ENCODE measurements at places on chromosomes 7 and 10. TPM values are rescaled to one million over a fixed set of nuclear protein-coding genes. Genes with fewer than 3 reads are reported as not detected.

The LLCFC1 gene
- total RNA-seq = not detected

- no peak for DNase-seq
These were observed 39.0 kb upstream of the STRIP2 start for GRCh38 chr7:129394982-129395914.

- peak; percentile 35 for DNase-seq
These were observed 68.0 kb upstream of the INSIG1 start for GRCh38 chr7:155229548-155230168.

GRCh38 chr7:82015751-82016150 is 245.9 kb upstream of the HGF start:
- DNase-seq = no peak

DNA sequence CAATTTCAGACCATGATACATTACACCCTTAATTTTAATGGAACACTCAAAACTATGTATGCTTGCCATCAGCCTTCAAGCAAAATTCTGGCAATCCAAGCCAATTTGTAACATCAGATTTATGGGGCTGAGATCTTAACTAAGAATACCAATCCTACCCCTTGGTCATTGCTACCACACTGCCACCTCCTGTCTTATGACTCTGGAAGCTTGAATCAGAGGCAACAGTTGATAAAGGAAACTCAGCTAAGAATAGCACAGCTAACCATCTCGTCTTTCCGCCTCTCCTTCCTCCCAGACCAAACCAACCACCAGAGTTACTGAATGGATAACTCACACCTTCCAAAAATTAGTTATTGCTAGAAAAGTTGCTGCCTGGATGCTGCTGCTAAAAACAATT is 7.4 kb downstream of the IGF2BP3 start:
- DNase-seq = no peak

- peak; percentile 24 for DNase-seq
These were observed 43.9 kb upstream of the SRGN start for GRCh38 chr10:69043931-69044531.

- no peak for DNase-seq
These were observed 26.4 kb downstream of the ARL4A start for GRCh38 chr7:12713625-12714378.

All from posterior vena cava (tissue), 2 donors.